NCI-H460 (cell line): ENCODE measurements at places on chromosomes 5 and 9.
A peak's percentile ranks its signal among the peaks of the same experiment; 100 is the strongest.

DNA sequence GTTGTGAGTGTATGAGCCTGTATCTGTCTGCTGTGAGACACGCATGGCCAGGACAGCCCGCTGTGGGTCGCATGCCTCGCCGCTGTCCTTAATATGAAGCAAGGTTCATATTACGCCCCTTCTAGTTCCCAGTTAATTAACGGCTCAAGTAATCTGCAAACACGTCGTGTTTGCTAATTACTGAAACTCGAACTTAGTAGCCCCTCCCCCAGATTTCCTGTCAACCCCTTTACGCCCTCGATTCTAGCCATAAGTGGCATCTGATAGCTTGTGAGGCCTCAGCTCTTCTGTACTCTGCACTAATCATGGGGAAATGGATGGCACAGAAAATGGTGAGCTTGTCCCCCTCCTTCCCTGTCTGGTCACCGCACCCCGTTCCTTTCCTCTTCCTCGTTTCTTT, 116.9 kb upstream of the OTULINL start:
- DNase-seq, result no peak

- DNase-seq, result no peak
Observed at GRCh38 chr5:7420510-7421280, 24.8 kb downstream of the ADCY2 start.

DNA sequence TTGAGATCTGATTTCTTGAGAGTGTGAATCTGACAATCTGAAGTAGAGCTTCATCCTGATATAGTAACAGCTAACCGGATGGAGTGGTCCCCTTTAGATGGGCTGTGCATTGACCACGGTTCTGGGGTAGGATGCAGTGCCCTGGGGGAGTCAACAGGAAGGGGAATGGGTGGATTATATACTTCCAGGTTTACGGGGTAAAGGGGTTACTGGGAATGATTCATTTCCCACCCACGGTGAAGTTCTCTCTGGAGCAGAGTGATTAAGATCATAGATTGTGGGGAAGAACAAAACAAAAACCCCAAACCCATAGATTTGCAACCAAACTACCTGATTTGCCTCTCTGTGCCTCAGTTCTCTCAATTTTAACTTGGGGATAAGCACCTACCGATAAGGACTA, 1.5 kb upstream of the B4GALT7 start:
- no peak for DNase-seq

- DNase-seq, result no peak
Observed at GRCh38 chr5:65041296-65042158, 272.8 kb downstream of the CWC27 start.

DNA sequence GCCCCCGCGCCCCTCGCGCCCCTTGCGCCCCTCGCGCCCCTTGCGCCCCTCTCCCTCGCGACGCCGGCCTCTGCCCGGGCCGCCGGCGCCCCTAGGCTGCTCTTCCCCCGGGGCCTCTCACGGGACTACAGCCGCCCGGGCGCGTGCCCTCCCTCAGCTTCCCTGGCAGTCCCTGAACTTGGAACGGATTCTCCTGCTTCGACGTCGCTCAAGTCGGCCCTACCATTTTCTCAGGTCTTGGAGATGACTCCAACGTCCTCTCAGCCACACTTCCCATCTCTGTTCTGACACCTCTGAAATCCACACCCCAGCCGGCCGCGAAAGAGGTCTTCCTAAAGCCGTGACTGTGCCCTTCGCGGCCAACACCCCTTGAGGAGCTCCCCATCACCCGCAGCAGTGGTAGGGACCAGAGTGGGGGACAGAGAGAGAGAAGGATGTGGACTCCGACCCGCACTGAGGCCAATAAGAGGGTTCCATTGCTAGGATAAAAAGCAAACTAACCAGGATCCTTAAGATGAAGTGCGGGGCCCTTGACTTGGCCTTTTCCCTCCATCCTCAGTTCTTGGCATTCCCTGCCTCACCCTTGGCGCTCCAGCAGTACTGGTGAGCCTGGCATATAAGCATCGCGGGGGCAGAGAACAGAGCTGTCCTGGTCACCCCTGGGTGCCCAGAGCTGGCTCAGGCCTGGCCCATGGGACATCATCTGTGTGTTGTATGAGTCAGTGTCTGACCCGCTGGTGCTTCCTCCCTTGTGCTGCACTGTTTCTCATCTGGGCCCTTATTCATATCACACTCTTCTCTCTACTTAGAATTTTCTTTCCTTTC, 38.6 kb upstream of the GARNL3 start:
- DNase-seq, result no peak

- no peak for DNase-seq
Observed at GRCh38 chr5:128237546-128237945, 154.0 kb downstream of the SLC12A2 start.

DNA sequence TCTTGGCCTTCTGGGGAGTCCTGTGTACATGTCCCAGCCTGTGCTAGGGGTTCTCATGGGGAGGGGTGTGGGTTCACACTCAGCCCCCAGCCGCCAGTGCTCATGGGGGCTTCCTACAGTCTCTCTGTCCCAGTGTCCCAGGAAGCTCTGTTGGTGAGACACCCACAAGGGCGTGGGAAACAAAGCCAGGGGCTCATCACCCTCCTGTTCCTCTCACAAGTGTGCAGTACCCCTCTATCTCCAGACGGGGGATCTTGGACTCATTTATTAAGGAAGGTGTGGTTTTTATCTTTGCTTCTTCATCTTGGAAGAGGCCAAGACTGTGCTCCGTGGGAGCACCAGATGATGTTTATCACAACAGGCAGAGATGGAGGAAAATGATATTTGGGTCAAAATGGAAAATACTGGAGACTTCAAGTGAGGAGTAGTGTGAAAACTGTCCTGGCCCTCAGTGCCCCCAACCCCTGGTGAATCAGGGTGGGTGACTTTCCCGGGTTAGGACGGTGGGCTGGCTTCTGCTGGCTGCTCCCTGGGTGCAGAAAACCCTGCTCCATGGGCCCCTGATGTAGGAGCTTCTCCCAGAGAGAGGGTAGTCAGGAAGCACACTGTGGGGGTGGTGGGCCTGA, 15.2 kb downstream of the TMEM171 start:
- peak; percentile 37 for DNase-seq

DNA sequence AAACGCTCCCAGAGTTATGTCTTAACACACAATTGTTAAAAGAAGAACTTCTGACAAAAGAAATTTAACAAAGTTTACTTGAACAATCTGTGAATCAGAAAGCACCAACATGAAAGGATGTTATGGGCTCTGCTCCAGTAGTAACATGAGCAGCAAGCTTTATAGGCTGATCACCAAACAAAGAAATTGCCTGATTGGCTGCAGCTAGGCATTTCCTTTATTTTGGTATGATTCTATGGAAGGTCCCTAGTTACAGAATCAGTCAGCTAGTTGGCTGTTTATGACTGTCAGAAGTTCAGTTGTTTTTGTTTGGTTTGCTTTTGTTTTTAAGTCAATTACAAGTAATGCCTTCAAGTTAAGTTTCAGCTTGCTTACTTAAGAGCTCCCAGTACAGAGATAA, 102.4 kb upstream of the SMC2 start:
- DNase-seq, result no peak

DNA sequence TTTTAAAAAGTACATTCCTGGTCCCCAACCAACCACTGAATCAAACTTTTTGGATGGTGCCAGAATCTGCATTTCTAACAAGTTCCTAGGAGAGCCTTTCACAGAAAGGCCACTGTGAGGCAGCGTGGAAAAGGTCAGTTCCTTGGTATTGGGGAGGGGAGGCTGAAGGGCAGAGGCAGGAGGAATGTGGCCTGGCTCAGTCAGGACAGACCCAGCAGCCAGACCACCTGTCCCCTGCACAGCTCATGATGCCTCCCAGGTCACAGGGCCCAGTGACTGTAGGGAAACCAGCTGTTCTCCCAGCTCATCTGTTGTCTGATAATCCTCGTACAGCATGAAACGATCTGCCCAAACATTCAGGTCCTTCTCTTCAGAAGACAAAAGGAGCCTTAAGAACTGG, 132.9 kb downstream of the LHFPL2 start:
- no peak for DNase-seq

- no peak for DNase-seq
Observed at GRCh38 chr9:15711531-15711930, 158.7 kb downstream of the CCDC171 start.

- DNase-seq, result no peak
Observed at GRCh38 chr9:133995012-133995896, 3.1 kb upstream of the VAV2 start.

GRCh38 chr5:94266170-94266569, 352.2 kb downstream of the KIAA0825 start:
- DNase-seq, result no peak

GRCh38 chr9:104774831-104775573, 11.1 kb downstream of the NIPSNAP3B start:
- DNase-seq, result no peak

GRCh38 chr5:5351288-5351979, 71.0 kb upstream of the ICE1 start:
- DNase-seq, result peak; percentile 8
